ENCODE measurements at places on chromosomes 3 and 15. TPM values are rescaled to one million over a fixed set of nuclear protein-coding genes. Genes with fewer than 3 reads are reported as not detected.

- H3K27me3 ChIP-seq = no peaks in the 10 kb centered on the region
- DNase-seq = peak; percentile 94
- peak overlapping the region; percentile 83 for H3K27ac ChIP-seq
- H3K4me1 ChIP-seq = peaks cover 23% of the 10 kb centered on the region
- H3K4me3 ChIP-seq = peak overlapping the region; percentile 26
- no peaks in the 10 kb centered on the region for H3K36me3 ChIP-seq
These were observed 120.1 kb upstream of the UBE2E1 start for GRCh38 chr3:23685541-23686258.

- peaks cover 16% of the 10 kb centered on the region for H3K4me1 ChIP-seq
- no peak overlapping the region for H3K27ac ChIP-seq
These were observed 3.1 kb upstream of the ACY1 start for GRCh38 chr3:51980253-51980652.

- DNase-seq = no peak
- no peak overlapping the region for H3K4me3 ChIP-seq
- H3K4me1 ChIP-seq = no peaks in the 10 kb centered on the region
- H3K27ac ChIP-seq = no peak overlapping the region
- H3K36me3 ChIP-seq = no peaks in the 10 kb centered on the region
These were observed 826.0 kb downstream of the IGSF11 start for GRCh38 chr3:118208642-118209041.

GRCh38 chr3:53695324-53695690, 150.9 kb downstream of the CHDH start:
- H3K36me3 ChIP-seq = no peaks in the 10 kb centered on the region
- H3K27ac ChIP-seq = no peak overlapping the region
- no peaks in the 10 kb centered on the region for H3K27me3 ChIP-seq
- DNase-seq = no peak
- H3K4me1 ChIP-seq = no peaks in the 10 kb centered on the region

The P2RY14 gene
- total RNA-seq = not detected

The EPHA3 gene
- total RNA-seq = 0.05 TPM

The DUOXA2 gene
- total RNA-seq = not detected

Data from Panc1 (cell line).